ENCODE measurements at places on chromosomes 2 and 18. TPM values are rescaled to one million over a fixed set of nuclear protein-coding genes. Genes with fewer than 3 reads are reported as not detected.

Gene MERTK
- 27.3 TPM for total RNA-seq

Gene FBXO15
- total RNA-seq: 2.2 TPM

Gene MC4R
- total RNA-seq: not detected

Gene RFX8
- 0.65 TPM for total RNA-seq

Gene SLC9A2
- not detected for total RNA-seq

Gene EVA1A
- 11.5 TPM for total RNA-seq

Gene BOK
- 33.0 TPM for total RNA-seq

Gene CXCR1
- total RNA-seq: not detected

GRCh38 chr18:37242826-37243560 is 322.6 kb downstream of the CELF4 start:
- H3K36me3 ChIP-seq: peaks cover 3% of the 10 kb centered on the region
- H3K27ac ChIP-seq: no peak overlapping the region
- peaks cover 32% of the 10 kb centered on the region for H3K27me3 ChIP-seq
- H3K4me3 ChIP-seq: peak overlapping the region; percentile 49
- no peak for DNase-seq

DNA sequence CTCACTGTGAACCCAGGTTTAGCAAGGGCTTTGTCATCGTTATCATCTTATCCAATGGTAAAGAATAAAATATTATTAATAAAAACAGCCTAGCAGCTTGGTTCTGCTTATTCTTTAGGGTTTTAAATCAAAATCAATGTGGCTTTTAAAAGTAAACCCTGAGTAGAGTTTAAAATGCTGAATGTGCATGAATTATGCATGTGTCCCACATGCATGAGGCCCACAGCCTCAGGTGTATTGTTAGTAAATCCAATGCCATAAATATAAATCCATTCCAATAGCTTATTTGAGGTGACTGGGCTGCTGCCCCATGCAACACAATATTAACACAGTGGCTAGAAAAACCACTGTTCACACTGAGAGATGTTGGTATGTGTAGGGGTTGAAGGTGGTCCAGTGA is 254.1 kb downstream of the HNMT start:
- no peak overlapping the region for H3K27ac ChIP-seq
- no peaks in the 10 kb centered on the region for H3K4me1 ChIP-seq
- no peak overlapping the region for H3K4me3 ChIP-seq
- DNase-seq: no peak
- H3K36me3 ChIP-seq: no peaks in the 10 kb centered on the region

- DNase-seq: no peak
- peak overlapping the region; percentile 66 for H3K27ac ChIP-seq
- H3K4me3 ChIP-seq: no peak overlapping the region
- H3K4me1 ChIP-seq: peaks cover 8% of the 10 kb centered on the region
- H3K36me3 ChIP-seq: no peaks in the 10 kb centered on the region
Measured at GRCh38 chr2:204274429-204274828, 270.8 kb upstream of the PARD3B start.

DNA sequence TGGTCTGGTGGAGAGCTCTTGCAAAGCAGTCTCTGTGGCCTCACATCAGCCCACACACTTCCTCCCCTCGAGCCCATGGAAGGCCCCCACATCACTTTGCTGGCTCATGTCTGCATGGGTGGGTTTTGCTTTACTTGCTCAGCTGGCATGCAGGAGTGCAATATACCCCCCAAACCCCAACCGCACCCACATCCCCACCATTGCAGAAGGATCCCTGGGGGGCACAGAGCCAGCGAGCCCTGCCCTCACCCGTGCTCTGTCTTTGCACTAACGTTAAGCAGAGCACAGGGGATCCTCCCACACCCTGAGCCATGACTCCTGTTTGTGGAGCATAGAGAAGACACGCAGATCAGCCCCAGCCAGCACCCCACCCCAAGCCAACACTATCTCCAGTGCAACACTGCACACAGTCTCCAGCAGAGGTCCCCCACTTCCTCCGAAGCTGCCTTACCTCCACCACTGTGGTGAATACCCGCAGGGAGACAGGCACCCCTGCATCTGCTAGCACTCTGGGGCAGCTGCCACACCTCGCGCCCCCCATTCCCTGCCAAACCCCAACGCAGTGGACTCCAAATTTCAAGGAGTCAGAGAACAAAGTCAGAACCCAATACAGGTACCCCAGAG is 177.8 kb upstream of the RGPD4 start:
- no peaks in the 10 kb centered on the region for H3K27me3 ChIP-seq
- no peaks in the 10 kb centered on the region for H3K36me3 ChIP-seq
- no peaks in the 10 kb centered on the region for H3K4me1 ChIP-seq
- no peak overlapping the region for H3K27ac ChIP-seq

DNA sequence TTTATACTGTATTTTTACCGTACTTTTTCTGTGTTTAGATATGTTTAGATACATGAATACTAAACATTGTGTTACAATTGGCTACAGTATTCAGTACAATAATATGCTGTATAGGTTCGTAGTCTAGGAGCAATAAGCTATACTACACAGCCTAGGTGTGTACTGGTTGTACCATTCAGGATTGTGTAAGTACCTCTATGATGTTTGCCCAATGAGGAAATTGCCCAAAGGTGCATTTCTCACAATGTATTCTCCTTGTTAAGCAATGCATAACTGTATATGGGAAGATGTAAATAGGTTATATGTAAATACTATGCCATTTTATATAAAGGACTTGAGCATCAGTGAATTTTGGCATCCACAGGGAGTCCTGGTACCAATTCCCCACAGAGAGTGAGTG is 10.7 kb downstream of the EIF2AK2 start:
- H3K27me3 ChIP-seq: no peaks in the 10 kb centered on the region
- H3K4me3 ChIP-seq: no peak overlapping the region
- peaks cover 28% of the 10 kb centered on the region for H3K36me3 ChIP-seq
- no peak for DNase-seq

- peaks cover 11% of the 10 kb centered on the region for H3K36me3 ChIP-seq
- no peak for DNase-seq
- no peak overlapping the region for H3K4me3 ChIP-seq
- H3K27me3 ChIP-seq: no peaks in the 10 kb centered on the region
Measured at GRCh38 chr18:31646332-31647126, 37.9 kb downstream of the B4GALT6 start.

- H3K4me1 ChIP-seq: peaks cover 26% of the 10 kb centered on the region
- H3K27ac ChIP-seq: peak overlapping the region; percentile 58
- DNase-seq: no peak
- H3K27me3 ChIP-seq: no peaks in the 10 kb centered on the region
Measured at GRCh38 chr18:59353079-59353680, 5.9 kb downstream of the LMAN1 start.

DNA sequence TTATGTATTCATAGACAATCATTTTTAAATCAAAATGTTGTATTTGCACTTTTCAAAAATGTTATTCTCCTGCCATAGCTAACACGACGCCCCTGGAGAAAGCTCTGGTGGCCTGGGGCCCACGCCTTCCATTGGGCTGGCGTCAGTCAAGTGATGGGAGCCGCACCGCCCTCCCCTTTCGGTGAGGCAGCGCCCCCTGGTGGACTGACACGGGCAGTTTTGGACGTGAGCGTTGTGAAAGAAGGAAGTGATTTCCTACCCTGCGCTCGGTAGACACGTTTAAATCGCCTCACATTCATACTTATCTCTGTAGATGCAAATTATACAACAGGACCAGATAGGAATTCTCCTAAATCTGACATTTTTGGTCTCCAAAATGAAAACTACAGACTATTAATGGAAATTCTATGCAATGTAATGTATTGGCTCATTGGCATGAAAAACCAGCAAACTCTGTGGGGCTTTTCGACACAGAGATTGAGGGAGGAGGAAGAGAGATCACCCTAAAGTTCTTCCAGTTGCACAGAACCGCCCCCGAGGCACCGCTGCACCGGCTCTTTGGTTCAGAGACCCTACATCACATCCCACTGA is 326.2 kb upstream of the SOX11 start:
- no peaks in the 10 kb centered on the region for H3K36me3 ChIP-seq
- H3K4me3 ChIP-seq: no peak overlapping the region
- no peaks in the 10 kb centered on the region for H3K27me3 ChIP-seq
- peaks cover 34% of the 10 kb centered on the region for H3K4me1 ChIP-seq
- peak; percentile 82 for DNase-seq
- no peak overlapping the region for H3K27ac ChIP-seq

DNA sequence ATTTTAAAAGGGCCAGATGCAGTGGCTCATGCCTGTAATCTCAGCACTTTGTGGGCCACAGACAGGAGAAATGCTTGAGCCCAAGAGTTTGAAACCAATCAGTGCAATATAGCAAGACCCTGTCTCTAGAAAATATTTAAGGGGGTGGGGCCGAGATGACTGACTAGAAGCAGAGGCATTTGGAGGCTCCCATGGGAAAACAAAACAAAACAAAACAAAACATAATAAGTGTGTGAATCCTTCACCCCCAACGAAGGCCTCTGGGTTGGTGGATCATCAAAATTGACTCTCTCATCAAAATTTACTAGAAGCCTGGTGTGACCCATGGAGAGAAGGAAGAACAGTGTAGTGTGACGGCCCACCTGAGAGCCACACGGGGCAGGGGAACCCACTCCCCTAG is 560.9 kb downstream of the LRP1B start:
- no peaks in the 10 kb centered on the region for H3K27me3 ChIP-seq
- no peak overlapping the region for H3K27ac ChIP-seq
- H3K4me3 ChIP-seq: no peak overlapping the region
- peaks cover 7% of the 10 kb centered on the region for H3K4me1 ChIP-seq
- no peak for DNase-seq

DNA sequence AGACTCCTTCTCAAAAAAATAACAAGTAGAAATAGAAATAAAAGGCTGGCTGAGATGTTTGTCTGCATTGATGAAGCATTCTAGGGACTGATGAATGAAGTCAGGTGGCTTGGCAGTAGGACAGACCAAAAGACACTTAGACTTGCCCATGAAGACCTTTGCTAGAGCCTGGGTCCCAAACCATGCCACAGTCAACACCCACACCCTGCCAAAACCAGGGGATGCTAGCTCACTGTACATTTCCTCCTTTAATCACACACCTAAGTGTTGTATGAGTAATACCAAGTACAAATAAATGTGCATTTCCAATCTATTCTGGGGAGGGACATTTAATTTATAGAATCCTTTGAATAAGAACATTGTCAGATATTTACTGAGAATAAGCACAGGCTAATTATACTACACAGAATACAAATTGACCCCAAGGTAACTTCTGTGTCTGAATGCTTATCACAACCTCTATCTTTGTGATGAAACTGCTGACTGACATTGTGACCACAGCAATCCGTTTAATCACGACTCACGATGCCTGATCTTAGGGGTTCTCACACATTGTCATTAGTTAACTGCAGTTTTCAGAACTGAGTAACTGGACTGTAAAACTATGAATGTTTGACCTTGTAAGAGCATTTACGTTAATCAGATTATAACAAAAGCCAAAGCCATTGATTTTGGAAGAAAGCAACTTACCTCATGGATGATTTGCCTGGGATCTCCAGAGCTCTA is 10.5 kb upstream of the NOL10 start:
- H3K36me3 ChIP-seq: no peaks in the 10 kb centered on the region
- no peaks in the 10 kb centered on the region for H3K4me1 ChIP-seq
- no peak for DNase-seq
- H3K27me3 ChIP-seq: peaks cover 10% of the 10 kb centered on the region

GRCh38 chr2:234884591-234884990 is 67.2 kb upstream of the SH3BP4 start:
- peaks cover 52% of the 10 kb centered on the region for H3K4me1 ChIP-seq
- DNase-seq: no peak
- no peak overlapping the region for H3K27ac ChIP-seq
- no peaks in the 10 kb centered on the region for H3K27me3 ChIP-seq

DNA sequence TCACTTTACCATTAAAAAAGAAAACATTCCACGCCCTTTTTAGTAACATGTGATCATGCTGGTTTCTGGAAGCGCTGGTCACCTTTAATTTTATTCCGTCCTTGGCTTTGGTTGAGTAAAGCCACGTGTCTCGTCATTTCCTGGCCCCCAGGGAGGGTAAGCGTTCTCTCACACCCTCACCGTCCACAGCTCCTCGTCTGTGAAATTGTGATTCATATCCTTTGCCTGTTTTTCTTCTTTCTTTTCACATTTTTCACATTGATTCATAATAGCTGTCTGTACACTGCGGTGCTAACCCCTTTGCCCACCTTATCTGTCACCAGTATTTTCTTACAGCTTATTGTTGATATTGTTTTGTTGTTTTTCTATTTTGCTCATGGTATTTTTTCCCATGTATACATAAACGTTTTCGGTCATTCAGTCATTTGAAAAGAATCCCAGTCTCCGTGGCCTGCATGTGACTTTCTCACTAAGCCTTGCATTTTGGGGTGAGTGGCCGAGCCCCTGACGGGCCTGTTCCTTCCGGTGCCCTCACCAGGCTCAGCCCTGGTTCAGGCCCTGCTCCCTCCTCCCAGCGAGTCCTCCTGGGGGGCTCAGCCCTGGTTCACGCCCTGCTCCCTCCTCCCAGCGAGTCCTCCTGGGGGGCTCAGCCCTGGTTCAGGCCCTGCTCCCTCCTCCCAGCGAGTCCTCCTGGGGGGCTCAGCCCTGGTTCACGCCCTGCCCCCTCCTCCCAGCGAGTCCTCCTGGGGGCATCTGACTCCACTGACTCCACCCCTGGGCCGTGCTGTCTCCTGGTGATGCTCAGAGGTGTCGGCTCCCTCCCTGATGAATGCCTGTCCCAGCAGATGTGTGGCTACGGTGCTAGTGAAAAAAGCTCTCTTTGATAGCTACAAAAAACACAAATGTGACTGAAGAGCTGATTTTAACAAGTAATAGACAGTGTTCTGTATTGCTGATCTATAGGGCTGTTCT is 249.7 kb upstream of the PXDN start:
- peaks cover 45% of the 10 kb centered on the region for H3K27me3 ChIP-seq
- H3K4me1 ChIP-seq: no peaks in the 10 kb centered on the region
- H3K4me3 ChIP-seq: no peak overlapping the region
- no peak for DNase-seq
- no peaks in the 10 kb centered on the region for H3K36me3 ChIP-seq
- no peak overlapping the region for H3K27ac ChIP-seq

DNA sequence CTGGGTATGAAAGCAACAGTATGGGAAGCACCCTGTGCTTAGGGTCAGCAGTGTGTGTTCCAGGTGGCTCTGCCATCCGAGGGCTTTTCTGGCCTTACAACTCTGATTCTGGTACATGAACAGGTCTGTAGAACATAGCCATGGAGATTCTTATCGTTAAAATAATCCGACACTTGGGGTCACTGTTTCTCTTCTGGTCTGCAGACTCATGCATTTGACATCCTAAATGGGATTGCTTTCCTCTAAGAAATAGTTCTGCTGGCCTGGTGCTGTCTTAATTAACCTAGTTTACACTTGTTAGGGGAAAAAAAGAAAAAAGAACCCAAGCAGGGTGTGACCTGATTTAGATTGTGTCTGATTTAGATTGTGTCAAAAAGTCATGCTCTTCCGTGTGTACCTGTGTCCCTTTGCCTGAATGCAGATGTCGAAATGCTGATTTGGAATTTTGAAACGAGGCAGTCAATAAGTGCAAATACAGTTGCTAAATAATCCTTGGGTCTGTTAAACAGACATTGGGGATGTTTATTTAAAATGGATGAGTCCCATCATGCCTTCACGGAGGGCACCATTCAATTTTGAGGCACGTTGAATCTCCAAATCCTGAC is 59.6 kb downstream of the TRPM8 start:
- H3K27me3 ChIP-seq: peaks cover 4% of the 10 kb centered on the region
- no peak for DNase-seq
- H3K36me3 ChIP-seq: no peaks in the 10 kb centered on the region
- peaks cover 4% of the 10 kb centered on the region for H3K4me1 ChIP-seq
- no peak overlapping the region for H3K27ac ChIP-seq
